ENCODE measurements at places on chromosomes 1 and 21.

- no peak for DNase-seq
Measured at GRCh38 chr1:13487143-13487868, 26.5 kb downstream of the LRRC38 start.

- DNase-seq = peak; percentile 57
Measured at GRCh38 chr1:162857850-162858249, 3.1 kb downstream of the CCDC190 start.

GRCh38 chr21:44449473-44450363 lies 5.6 kb upstream of the LRRC3 start:
- no peak for DNase-seq

DNA sequence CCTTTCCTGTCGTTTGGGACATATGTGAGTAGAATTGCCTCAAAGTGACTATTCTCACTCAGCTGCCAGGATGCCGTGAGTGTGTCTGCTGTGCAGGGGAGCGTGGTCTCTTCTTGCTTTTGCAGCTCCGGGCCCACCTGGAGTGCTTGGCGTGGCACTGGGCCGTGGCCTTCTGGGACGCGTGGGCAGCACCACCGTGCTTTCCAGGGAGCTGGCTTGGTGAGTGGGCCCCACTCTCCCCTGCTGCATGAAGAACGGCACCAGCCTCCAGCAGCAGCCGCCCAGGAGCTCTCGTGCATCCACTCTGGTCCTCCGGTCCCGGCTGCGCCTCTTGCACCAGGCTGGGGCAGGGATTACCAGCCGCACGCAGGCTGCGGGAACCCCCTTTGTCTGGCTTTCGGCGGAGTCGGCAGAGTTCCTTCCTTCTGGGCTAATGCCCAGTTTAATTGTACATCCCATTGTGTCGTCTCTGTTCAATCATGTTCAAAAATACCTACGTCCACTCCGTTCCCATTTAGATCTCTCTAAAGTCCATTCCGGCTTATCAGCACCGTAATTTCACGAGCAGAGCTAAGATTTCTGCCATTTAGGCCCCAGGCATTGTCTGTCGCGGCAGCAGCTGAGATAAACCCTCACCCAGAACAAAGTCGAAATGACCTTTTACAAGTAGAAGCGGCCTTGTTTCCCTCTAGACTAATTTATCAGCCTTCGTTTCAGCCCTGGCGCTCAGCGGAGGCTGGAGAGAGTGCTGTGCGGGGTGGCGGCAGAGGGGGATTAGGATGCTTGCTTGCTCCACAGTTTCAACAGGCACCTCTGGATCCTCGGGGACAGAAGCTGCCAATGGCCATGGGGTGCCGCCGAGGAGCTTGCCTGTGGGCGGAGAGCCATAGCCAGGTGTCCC lies 129.6 kb downstream of the PRDM16 start:
- DNase-seq = no peak

DNA sequence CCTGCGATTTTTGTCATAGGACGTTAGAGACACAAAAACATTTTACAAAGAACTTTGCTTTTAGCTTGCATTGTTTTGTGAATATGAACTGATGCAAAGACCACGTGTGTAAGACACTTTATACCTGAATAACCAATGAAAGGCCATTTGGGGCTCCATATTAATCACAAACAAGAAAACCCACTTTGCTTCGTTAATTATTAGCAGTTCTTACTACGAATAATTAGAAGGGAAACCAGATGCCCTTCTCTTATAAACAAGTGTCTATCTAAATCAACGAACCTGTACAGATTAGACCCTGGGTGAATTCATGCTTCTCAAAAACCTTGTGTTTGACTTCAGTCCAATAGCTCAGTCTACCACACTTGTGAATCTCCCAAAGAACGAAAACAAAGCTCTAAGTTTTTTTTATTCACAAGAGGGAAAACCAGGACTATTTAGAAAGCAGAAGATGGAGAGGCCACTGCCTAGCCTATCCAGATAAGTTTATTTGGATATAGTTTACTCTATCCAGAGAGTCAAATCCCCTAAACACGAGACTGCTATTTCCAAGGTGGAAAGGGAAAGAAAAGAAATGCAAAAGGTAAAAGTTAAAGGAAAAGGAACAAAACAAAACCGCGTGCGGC lies 897 bp downstream of the CYYR1 start:
- no peak for DNase-seq

GRCh38 chr1:4711416-4712275 lies 57.2 kb downstream of the AJAP1 start:
- no peak for DNase-seq

GRCh38 chr1:25590096-25590824 lies 26.3 kb upstream of the MAN1C1 start:
- peak; percentile 12 for DNase-seq

- DNase-seq = no peak
Measured at GRCh38 chr1:197663162-197663953, 111.9 kb downstream of the DENND1B start.

DNA sequence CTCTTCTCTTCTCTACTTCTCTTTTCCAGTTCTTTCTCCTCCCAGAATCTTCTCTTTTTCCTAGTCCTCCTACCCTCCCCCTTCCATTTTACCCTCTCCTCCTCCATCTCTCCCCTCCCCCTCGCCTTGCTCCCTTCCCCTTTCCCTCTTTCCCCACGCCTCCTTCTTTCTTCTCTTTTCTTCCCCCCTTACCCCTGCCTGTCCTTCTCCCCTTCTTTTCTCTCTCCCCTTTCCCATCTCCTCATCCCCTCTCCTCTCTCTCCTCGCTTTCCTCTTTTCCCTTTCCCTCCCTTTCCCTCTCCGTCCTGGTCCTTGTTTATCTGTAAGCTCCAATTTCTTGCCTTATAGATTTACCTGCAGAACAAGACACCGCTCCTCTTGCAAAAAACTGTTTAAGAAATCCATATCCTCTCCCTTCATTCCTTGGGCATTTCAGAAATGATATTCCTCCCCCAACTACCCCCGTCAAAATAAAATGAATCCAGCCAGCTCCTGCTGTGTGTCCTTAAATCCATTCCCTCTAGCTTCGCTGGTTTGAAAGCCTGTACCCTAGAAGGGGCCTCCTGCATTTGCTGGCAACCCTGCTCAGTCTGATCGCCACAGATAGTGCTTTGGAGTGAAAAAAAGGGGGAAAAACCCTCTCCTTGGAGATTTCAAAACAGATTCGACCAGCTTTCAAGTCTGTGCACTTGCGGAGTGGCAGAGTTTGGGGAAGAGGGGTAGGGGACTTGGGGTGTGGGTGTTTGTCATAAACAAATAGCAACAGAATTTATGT lies 89.4 kb downstream of the PAPPA2 start:
- no peak for DNase-seq

GRCh38 chr1:169588785-169589485 lies 2.7 kb upstream of the F5 start:
- no peak for DNase-seq

- peak; percentile 45 for DNase-seq
Measured at GRCh38 chr1:185045814-185046492, 595 bp downstream of the RNF2 start.

GRCh38 chr1:228687587-228687986 lies 47.7 kb upstream of the RHOU start:
- no peak for DNase-seq

- DNase-seq = no peak
Measured at GRCh38 chr1:2639607-2640521, 7.0 kb upstream of the MMEL1 start.

GRCh38 chr1:77322061-77322900 lies 40.5 kb downstream of the AK5 start:
- peak; percentile 96 for DNase-seq

GRCh38 chr1:29355375-29355774 lies 119.1 kb downstream of the PTPRU start:
- no peak for DNase-seq

- no peak for DNase-seq
Measured at GRCh38 chr1:56187405-56187804, 392.0 kb downstream of the PLPP3 start.

- peak; percentile 89 for DNase-seq
Measured at GRCh38 chr1:172383536-172383935, 36.9 kb upstream of the C1orf105 start.

DNA sequence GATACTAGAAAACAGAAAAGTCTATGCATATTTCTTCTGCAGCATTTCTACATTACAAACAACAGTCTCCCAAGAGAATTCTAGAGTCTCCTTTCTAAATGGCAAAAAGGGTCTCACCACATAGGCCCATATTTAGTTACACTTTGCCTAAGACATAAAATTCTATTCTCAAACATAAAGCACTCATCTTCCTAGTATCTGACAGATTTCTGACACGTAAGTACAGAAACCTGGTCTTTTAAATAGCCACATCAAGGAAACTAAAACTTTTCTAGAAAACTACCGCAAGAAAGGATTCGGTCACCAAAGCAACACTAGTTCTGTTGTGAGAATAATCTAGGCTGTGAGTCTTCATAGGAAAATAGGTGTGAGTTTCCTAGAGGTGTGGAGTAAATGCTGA lies 33.6 kb upstream of the CTSK start:
- DNase-seq = no peak

- DNase-seq = no peak
Measured at GRCh38 chr1:227068883-227069282, 128.8 kb downstream of the COQ8A start.

DNA sequence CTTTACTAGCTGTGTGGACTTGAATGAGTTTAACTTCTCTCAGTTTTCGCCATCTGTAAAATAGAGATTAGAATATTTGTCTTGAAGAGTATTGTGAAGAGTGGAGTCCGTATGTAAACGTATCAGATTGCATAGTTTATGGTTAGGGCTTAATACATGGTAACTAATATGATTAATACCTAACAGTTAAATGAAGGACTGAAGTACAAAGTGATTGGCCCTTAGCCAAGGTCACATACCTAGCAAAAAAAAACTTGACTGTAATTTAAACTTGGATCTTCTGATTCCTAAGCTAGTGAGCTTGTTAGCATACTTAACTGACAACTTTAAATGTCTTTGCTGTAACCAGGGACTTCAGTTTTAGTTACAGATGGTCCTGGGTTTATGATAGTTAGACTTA lies 1.9 kb downstream of the GIPC2 start:
- no peak for DNase-seq

DNA sequence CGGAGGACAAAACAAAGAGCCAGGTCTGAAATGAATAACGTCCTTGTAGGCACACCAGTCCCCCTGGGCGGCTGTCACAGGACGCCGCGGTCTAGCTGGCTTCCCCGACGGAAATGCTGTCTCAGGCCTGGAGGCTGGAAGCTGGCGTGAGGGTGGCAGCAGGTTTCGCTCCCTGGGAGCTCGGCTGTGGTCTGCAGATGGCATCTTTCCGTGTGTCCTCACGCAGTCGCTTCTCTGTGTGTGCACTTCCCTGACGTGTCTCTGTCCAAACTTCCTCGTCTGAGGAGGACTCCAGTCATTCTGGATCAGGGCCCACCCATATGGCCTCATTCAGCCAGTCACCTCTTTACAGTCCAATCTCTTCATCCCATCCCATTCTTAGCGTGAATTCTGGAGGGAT lies 14.2 kb downstream of the TNFRSF14 start:
- no peak for DNase-seq

DNA sequence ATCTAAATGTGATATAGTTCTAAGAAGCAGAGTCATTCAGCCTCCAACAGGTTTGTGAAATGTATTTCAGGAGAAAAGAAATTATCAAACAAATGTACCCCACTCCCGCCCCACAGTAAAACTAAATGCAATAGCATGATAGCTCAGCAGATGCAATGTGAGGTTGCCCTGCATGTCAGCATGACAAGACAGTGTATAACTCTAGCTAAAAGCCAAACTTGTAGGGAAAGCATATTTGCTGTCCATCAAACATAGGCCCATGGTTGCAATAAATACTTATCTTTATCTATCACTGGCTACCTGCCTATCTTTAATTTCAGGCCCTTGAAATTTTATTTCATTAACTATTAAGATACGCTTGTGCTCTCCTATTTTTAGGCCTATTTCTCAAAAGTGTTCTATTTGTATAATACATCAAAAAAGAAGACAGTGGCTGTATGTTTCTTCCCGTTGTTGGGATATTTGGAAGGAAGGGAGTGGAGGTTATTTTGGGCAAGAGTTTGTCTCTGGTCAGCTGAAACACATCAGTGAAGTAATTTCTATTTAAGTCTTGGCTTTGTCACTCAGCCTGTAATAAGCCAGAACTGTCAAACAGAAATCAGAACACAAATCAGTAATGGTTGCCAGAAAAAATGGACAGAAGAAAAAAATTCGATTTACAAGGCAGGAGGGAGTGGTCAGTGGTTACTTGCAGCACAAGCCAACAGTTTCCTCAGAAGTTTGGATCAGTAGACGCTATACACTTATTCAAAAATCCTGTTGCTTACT lies 307.4 kb upstream of the ADGRL2 start:
- DNase-seq = no peak

DNA sequence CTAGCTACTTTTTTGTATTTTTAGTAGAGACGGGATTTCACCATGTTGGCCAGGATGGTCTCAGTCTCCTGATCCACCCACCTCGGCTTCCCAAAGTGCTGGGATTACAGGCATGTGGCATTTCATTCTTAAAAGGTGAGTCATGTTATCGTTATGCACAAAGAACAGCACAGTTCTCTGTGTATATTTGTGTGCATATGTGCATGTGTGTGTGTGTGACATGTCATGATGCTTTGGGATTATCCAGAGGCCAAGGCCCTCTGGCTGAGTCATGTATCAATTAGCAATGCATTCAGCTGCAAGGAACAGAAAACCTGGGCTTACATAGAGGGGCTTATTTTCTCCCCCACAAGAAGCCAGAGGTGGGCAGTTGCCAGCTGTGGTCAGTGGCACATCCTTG lies 301.7 kb upstream of the KAZN start:
- DNase-seq = peak; percentile 73

DNA sequence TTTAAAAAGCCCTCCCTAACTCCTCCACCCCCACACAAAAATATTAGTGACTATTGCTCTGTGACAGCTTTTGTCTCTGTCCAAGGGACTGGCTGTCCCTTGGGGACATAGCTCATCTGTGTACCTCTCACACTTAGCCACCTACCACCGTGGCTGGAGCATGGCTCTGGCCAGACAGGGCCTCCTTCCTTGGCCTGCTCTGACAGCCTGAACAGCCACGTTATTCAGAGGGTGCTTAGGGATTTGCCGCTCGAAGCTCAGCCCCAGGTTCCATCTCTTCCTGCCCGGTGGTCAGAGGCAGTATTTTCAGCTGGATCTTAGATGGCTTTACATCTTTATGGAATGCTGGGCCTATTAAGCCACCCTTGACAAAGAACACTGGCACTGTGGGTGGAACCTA lies 6.1 kb upstream of the CELSR2 start:
- no peak for DNase-seq

DNA sequence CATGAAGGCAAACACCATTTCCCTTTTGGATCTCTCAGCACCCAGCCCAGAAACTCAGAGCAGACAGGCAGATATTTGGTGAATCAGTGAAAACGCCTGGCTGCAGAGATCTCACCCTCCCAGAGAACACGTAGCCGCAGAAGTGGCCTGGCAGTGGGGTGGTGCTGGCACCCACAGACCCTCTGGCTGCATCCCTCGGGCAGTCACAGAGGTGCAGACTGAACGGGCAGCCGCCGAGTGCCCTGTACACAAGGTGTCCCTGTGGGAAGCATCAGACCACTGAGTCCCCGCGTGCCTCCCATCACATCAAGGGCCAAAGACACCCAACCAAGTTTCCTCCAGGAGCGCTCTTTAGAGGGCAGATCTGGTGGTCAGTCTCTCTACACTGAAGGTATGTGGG lies 12.1 kb downstream of the FAM89A start:
- DNase-seq = no peak

- peak; percentile 16 for DNase-seq
Measured at GRCh38 chr1:212366901-212367300, 47.8 kb downstream of the PACC1 start.

- no peak for DNase-seq
Measured at GRCh38 chr21:37398697-37399096, 32.1 kb downstream of the DYRK1A start.
